Central memory CD4-positive, alpha-beta T cell (primary cell): ENCODE measurements at places on chromosomes 13 and 19.

DNA sequence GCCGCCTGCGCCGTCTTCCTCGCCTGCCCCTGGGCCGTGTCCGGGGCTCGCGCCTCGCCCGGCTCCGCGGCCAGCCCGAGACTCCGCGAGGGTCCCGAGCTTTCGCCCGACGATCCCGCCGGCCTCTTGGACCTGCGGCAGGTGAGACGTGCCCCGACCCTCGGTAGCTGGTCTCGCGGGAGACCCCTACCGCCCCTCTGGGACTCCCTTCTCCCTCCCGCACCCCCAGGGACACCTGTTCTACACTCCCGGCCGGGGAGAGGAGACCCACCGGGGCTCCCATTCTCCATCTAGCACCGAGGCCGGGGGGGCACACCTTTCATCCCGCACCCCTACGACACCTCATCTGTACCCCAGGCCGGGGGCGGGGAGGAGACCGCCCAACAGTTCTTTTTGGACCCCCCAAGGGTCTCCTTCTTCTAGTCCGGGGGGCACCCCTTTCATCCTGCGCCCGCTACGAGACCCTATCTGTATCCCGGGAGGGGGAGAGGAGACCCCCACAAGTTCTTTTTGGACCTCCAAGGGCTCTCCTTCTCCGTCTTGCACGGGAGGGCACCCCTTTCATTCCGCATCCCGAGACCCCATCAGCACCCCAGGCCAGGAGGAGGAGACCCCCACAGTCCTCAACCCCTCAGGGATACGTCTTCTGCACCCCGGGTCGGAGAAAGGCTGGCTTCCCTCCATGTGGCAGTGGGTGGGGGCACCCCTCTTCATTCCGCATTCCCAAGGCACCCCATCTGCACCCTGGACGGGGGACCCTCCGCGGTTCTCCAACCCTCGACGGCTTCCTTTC is 533 bp downstream of the TNFSF9 start:
- no peak for DNase-seq

DNA sequence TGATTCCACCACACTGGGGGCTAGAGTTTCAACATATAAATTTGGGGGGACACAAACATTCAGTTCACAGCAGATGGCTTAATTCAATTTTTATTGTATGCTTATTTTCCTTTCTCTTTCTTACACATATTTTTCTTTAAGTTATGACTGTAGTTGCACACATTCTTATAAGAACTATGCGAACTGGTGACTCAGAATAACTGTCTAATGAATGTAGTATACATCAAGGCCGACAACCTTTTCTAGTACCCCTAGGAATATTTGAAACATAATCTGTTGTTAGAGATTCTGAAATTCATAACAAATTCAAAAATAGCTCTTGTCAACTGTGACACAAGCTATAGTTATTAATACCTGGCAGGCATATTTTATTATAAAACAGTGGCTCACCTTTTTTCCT is 695.6 kb downstream of the PCDH9 start:
- no peak for DNase-seq

DNA sequence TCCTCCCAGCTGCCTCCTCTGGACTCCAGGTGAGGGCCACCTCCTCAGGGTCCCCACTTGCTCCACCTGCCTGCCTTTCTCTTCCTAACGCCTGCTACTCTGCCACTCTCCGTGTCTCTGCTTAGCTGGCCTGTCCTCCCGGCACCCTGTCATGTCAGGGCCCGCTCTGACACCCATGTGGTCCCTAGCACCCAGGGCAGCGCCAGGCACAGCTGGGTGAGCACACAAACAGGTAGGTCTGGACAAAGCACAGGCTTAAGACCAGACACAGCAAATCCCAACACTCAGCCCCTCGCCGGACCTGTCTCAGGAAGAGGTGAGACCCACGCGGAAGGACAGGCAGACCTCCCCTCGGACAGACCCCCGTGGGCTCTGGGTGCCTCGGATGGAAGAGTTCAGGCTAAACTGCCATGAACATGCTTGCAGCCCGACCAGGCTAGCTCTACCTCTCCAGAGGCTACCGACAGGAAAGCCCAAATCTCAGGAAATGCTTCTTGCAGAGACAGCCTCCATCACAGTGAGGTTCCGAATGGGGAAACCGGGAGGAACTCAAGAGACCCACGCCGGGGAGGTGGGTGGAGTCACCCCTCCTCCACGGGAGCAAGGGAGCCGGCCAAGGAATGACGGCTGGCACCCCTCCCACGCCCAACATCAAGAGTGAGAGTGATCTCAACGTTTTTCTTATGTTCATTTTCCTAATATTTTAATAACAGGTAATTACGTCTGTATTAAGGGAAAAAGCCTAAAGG is 12.5 kb downstream of the ZNF787 start:
- no peak for DNase-seq

GRCh38 chr19:492091-492531 is 4.2 kb upstream of the MADCAM1 start:
- DNase-seq: no peak

DNA sequence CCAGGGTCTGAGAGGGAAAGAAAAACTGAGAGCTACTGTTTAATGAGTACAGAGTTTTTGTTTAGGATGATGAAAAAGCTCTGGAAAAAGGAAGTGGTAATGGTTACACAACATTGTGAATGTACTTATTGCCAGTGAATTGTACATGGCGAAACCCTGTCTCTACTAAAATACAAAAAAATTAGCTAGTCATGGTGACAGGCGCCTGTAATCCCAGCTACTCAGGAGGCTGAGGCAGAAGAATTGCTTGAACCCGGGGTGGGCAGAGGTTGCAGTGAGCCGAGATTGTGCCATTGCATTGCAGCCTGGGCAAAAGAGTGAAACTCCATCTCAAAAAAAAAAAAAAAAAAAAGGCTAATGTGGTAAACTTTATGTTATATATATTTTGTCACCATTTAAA is 96.3 kb downstream of the VWA8 start:
- DNase-seq: no peak

GRCh38 chr13:23674795-23675640 is 104.8 kb downstream of the TNFRSF19 start:
- DNase-seq: no peak

- no peak for DNase-seq
These were observed 2898.1 kb downstream of the PCDH9 start for GRCh38 chr13:64332048-64332447.

GRCh38 chr19:45142726-45143110 is 18.1 kb downstream of the NKPD1 start:
- no peak for DNase-seq

DNA sequence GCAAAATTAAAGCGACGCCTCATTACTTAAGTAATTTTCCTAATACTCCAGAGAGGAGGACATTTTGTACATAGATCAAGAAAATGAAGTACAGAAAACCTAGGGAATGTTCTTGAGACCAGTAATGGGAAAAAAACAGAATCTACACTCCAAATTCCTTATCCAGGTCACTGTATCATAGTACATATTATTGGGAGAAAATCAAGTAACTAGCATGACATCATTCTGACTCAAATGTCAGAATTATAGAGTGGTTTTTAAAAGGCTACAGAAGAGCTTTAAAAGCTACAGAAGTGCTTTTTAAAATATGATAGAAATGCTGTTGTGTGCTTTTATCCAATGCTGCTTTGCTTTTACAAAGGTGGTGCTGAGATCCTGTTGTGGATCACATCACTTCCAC is 86.3 kb upstream of the SLC15A1 start:
- DNase-seq: no peak

DNA sequence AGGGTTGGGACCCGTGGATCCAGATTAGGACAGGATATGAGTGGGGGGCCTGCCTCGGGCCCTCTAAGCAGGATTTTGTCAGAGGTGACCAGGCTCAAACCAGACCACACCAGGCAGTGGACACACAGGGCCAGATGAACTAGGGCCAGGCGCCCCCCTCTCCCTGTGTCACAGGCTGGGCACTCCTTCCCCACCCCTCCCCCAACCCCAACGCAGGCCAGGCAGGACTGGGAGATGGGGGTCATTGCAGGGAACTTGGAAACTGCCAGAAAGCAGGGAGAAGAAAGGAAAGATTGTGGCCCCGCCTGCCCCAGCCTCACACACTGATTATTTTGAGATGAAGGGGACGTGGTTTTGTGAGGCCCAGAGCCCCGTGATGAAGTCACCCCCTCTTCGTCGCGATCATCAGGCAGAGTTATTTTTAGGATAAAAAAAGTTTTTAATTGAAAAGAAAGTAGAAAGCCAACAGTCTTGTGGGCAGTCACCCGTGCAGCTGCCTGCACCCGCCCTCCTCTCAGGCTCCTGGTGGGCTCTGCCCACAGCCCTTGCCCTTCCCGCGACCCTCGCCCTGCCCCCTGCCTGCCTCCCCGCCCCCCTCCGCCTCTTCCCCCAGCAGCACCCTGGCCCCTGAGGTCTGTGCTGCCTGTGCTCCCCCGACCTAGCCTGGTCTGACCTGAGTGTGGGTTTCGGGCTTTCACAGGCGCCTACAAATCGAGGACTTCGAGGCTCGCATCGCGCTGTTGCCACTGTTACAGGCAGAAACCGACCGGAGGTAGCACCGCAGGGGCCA is 1.9 kb upstream of the YJEFN3 start:
- DNase-seq: no peak

GRCh38 chr19:3062165-3063105 is at the start of gene TLE5:
TSS of gene TLE5 (minus strand) at chr19:3062495. CDS start at chr19:3062200, 295 bp downstream.
- peak; percentile 78 for DNase-seq

- peak; percentile 81 for DNase-seq
These were observed 670 bp downstream of the MAP2K7 start for GRCh38 chr19:7904074-7905020.
